SJCRH30 (cell line): ENCODE measurements at places on chromosomes 13 and 19.

- no peak for DNase-seq
Measured at GRCh38 chr19:36547001-36547732, 19.1 kb upstream of the ZNF260 start.

DNA sequence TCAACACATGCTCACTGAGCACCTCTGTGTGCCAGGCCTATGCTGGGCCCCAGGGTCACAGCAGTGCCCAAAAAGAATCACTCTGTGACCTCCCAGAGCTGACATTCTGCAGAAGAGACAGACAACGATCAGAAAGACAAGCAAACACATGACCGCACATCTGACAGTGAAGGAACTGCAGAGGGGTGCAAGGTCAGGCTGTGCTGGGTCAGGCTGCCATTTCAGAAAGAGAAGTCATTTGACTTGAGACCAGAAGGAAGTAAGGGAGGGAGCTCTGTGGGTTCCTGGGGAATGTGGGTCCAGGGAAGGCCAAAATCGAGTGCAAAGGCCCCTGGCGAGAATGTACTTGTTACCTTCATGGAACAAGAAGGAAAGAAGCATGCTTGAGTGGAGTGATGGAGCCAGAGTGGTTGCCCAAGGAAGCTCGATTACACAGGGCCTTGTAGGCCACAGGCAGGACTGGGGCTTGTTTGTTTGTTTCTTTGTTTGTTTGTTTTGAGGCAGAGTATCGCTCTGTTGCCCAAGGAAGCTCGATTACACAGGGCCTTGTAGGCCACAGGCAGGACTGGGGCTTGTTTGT, 11.4 kb upstream of the CD22 start:
- DNase-seq = no peak

GRCh38 chr19:28468701-28469459, 744.1 kb downstream of the UQCRFS1 start:
- DNase-seq = no peak

DNA sequence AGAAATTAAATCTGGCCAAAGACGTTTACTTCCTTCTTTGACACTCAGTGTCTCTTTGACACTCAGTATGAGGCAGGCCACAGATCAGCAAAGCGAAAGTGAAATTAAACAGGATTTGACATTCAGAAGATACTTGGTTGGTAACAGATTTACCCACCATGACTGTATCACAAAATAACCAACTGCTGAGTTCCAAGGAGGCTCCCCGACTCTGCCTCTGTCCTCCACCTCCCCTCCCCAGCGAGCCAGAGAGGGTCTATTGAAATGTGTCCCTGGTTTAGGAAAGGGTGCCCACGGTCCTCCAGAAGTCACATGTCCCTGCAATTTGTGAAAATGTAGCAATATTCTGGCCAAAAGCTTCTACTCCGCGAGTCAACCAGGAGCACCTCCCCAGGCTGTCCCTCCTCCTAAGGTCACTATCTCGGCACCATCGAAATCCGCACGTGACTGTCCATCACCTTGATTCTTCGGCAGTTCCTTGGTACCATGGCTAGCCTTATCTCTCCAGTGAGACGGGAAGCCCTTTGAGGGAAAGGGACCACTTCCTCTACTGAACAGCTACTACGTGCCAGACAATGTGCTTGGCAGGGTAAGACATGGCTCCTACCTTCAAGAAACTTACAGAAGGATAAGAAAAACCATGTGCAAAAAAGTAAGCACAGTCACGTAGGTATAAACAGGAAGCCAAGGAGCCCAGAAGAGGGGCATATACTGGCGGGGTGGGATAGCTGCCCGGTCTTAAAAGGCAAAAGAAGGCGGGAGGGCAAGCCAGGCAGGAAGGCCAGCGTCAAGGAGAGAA, 1.5 kb downstream of the N4BP2L1 start:
- no peak for DNase-seq

GRCh38 chr19:15469513-15470297, 5.4 kb upstream of the RASAL3 start:
- DNase-seq = no peak

GRCh38 chr19:43318796-43319314, 34.6 kb upstream of the CD177 start:
- no peak for DNase-seq

DNA sequence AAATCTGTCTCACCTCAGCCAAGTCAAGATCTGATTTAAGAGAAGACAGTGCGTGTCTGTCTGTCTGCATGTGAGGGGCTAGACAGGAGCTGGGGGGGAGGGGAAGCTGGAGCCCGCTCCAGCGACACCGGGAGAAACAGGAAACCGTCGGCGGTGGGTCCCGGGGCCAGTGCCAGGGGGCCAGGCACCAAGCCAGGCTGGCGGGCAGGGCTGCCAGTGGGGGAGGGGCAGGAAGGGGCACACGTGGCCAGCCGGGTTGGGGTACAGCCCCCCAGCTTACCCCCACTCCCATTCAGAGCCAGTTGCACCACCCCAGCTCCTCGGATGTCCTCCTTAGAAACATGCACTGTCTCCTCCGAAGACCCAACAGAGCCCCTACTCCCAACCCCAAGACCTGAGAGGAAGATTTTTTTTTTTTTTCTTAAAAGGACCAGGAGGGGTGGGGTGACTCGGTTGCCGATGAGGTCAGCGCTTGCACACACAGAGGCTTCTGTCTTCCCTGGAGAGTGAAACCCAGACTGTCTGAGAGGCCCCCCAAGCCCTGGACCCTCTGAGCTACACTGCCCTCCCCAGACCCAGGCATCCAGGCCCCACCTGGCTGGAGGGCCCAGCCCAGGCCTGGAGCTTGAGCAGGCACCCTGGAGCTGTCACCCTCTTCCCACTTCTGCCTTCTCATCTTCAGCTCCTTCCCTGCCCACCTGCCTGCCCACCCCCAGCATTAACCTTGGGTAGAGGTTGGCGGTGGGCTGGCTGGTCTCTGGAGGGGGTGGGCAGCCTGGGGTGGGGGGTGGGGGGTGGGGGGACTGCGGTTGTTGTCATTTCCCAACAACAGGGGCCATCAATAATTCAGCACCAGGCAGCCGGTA, 4.0 kb downstream of the ERF start:
- no peak for DNase-seq

GRCh38 chr13:107883561-107884175, 331.7 kb downstream of the LIG4 start:
- DNase-seq = no peak
